Activated CD4-positive, alpha-beta T cell treated with anti-CD3 and anti-CD28 coated beads, Interleukin-2, Interleukin-4, amounts not matched to agents 100 ng/mL and 50 ng/mL, durations not matched to agents 16 hours and 8 hours (primary cell): ENCODE measurements at places on chromosomes 3 and 15.

DNA sequence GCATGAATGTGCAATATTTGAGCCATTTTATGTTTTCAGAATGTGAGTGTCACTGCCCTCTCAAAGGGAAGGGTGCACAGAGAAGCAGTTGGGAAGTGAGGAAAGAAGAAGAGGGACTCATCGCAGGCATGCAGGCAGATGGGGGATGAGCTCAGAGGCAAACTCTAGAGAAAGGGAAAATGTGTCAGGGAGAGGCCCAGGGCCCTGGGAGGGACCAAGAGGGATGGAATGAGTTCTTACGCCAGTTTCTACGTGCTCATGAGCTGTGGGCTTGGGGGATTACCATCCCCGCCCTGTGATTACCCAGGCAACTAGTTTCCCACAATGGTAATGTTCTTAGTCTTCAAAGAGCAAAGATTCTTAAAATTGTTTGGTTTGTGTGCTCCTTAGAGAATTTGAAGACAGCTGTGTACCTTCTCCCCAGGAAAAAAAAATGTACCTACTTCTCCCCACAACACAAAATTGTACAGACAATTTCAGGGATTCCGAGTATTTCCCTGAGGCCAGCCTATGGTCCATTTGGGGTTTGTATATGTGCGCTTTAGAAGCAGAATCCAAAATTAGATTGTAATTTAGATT lies 17.8 kb downstream of the GCSAM start:
- no peak for DNase-seq

- DNase-seq = peak; percentile 25
These were observed 44.4 kb upstream of the FAN1 start for GRCh38 chr15:30859091-30859874.

- no peak for DNase-seq
These were observed 421.0 kb upstream of the THRB start for GRCh38 chr3:24915639-24916038.

- no peak for DNase-seq
These were observed 444.5 kb downstream of the PLOD2 start for GRCh38 chr3:145716519-145716918.

GRCh38 chr3:193346259-193346658 lies 32.3 kb downstream of the ATP13A5 start:
- DNase-seq = no peak

GRCh38 chr3:70291097-70291482 lies 21.3 kb downstream of the MDFIC2 start:
- no peak for DNase-seq

GRCh38 chr15:79352206-79352605 lies 41.3 kb downstream of the TMED3 start:
- no peak for DNase-seq

- peak; percentile 49 for DNase-seq
These were observed 91.3 kb downstream of the UACA start for GRCh38 chr15:70672081-70672480.

DNA sequence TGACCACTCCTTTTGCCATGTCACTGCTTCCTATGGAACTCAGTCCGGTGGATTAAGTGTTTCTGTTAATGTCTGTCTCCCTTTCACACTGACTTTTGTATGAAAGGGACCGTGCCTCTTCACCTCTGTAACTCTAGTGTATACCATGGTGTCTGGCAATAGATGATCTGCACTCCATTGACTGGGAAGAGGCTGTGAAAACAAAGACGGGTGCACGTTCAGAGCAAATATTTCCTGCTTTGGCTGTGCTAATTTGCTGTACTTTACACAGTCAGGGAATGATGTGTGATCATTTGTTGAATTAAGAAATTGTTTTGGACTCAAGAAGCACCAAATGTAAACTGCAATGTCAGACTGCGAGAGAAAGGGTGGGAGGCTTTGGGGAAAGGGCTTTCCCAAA lies 315.2 kb downstream of the RORA start:
- no peak for DNase-seq

- no peak for DNase-seq
These were observed 231.2 kb downstream of the SLC9A9 start for GRCh38 chr3:143617050-143617449.

- no peak for DNase-seq
These were observed 4.6 kb upstream of the RUVBL1 start for GRCh38 chr3:128128251-128128650.

- no peak for DNase-seq
These were observed 62.2 kb upstream of the SEC61A1 start for GRCh38 chr3:127990051-127990450.

DNA sequence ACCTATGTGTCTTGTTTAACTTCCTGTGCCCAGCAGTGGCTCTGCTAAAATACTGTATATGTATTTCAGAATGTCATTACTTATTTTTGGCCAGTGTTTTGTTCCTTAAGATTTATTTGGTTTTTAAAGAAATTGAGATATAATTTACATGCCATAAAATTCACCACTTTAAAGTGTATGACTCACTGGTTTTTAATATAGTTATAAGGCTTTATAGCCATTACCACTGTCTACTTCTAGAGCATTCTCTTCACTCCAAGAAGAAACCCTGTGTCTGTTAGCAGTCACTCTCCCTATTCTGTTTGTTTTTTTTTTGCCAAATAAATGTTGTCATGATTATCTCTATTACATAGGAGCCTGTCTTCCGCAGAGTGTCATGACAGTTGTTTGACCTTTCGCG lies 25.8 kb downstream of the PPM1L start:
- no peak for DNase-seq

DNA sequence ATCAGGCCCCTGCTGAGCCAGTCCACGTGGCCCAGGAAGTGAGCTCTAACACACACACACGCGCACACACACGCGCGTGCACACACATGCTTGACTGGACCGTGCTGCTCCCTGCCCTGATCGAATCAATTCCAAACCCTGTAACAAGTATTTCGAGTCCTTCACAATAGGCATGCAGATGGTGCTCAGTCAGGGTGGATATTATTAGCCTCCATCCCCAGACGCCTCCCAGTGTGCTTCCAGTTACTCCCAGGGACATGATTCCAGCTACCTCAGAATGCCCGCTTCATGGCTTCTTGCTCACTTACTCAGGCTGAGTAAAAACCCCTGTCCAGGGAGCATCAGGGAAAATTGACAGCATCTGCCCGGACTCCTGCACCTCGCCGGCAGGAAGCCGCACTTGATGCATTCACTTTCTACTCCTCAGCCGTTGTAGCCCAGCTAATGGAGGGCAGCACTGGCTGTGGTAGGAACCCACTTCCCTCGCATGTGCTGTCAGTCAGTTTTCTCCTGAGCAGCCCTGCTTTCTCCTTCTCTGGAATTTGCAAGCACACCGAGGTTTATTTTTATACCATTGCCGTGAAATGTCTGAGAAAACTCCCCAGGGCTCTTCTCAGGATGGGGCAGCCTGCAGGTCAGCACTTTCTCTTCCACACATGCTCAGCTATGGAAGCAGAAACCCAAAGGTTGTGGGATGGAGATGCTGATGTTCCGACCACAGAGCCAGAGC lies 126.1 kb upstream of the ABHD17C start:
- DNase-seq = no peak

DNA sequence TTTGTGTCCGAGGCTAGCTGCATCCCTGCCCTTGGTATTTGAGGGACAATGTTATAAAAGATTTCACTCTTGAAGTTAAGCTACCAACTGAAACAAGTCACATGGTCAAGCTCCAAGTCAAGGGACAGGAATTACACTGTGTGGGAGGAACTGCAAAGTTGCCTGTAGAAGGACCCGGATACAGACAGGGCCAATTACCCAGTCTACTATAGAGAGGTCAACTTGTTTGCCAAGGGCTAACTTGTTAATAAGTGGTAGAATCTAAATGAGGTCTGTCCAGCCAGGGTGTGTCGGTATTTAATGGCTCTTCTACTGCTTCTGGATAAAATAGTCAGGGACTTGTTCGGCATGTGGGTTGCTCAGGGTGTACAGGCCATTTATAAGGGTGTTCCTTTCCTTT lies 55.7 kb downstream of the PTPRG start:
- DNase-seq = no peak

- DNase-seq = no peak
These were observed 110.0 kb upstream of the MELTF start for GRCh38 chr3:197139586-197139985.

DNA sequence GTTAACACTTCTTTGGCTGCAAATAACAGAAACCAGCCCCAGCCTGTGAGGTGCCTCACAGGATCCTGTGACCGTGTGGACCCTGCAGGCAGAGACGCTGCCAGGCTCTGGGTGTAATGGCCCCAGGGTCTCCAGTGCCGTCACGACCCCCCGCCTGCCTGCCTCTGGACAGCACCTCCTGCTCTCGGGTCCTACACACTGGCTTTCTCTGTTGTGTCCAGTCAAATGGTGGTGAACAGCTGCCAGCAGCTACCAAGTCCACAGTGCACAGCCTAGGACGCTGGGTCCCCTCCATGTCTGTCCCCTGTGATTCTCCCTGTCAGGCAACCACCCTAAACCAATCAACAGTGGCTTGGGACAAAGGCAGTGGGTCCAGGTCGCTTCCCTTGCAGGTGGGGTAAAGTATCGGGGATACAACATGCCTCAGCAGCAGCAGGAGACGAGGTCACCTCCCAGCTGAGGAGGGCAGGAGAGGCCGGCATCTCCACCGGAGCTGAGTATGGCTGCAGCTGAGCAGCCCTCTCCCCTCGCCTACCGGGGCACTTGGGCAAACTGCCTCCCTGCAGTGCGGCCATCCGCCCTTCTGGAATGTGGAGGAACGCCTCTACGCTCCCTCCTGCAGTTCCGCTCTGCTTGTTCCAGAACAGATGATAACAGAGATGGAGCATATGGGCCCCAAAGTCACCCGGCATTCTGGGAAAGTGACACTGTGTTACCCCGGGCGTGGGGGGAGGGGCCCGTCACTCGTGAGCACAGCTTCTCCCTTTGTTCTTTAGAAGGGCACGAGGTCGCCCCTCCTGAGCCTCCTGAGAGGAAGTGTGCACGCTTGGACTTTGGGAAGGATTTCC lies 21.1 kb upstream of the SKOR1 start:
- DNase-seq = no peak

- no peak for DNase-seq
These were observed 1.2 kb downstream of the RTP3 start for GRCh38 chr3:46498916-46499519.

GRCh38 chr3:16456784-16457415 lies 56.6 kb downstream of the RFTN1 start:
- no peak for DNase-seq

- DNase-seq = no peak
These were observed 259.1 kb downstream of the OPA1 start for GRCh38 chr3:193851941-193852674.

- DNase-seq = no peak
These were observed 23.0 kb downstream of the ITGA11 start for GRCh38 chr15:68408971-68409370.

DNA sequence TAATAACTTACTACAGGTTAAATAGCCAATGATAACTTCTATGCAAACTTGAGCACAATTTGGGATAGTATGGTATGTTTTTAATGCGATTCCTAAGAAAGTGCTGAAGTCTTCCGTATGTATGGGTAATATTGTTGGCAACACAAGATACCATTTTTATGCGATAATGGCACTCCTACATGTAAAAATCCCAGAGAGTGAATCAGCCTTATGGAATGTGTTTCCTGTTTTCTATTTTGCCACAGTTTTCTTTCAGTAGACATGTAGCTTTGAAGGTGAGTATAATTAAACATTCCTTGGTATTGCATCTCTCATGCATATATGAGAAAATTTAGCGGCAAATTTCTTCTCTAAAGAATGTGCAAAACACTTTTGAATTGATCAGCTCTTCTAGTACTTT lies 396.8 kb upstream of the AZI2 start:
- no peak for DNase-seq

- DNase-seq = no peak
These were observed 14.1 kb downstream of the ACOX2 start for GRCh38 chr3:58522759-58523425.

GRCh38 chr15:92425578-92426225 lies 32.0 kb downstream of the ST8SIA2 start:
- DNase-seq = no peak

- peak; percentile 5 for DNase-seq
These were observed 785 bp downstream of the MFSD1 start for GRCh38 chr3:158802409-158803268.

DNA sequence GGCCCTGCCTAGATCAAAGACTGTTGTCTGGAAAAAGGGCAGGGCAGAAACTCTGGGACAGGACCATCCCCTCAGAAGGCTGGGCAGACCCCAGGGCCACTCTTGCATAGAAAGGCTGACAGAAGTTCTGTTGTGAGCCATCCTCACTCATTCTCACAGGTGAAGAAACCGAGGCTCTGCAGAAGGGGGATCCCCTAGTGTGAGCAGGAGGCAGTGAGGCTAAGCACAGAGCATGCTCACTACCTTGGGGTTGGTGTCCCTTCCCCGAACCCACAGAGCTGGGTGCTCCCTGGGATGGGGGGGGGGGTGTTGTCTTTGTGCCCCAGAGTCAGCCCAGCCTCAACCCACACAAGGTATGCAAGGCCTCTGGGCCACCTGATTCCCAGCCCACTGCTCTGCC lies 50.9 kb upstream of the TMEM115 start:
- no peak for DNase-seq

- DNase-seq = no peak
These were observed 8.0 kb downstream of the FYCO1 start for GRCh38 chr3:45987368-45988291.

GRCh38 chr3:65178703-65179102 lies 490.9 kb upstream of the ADAMTS9 start:
- DNase-seq = no peak

DNA sequence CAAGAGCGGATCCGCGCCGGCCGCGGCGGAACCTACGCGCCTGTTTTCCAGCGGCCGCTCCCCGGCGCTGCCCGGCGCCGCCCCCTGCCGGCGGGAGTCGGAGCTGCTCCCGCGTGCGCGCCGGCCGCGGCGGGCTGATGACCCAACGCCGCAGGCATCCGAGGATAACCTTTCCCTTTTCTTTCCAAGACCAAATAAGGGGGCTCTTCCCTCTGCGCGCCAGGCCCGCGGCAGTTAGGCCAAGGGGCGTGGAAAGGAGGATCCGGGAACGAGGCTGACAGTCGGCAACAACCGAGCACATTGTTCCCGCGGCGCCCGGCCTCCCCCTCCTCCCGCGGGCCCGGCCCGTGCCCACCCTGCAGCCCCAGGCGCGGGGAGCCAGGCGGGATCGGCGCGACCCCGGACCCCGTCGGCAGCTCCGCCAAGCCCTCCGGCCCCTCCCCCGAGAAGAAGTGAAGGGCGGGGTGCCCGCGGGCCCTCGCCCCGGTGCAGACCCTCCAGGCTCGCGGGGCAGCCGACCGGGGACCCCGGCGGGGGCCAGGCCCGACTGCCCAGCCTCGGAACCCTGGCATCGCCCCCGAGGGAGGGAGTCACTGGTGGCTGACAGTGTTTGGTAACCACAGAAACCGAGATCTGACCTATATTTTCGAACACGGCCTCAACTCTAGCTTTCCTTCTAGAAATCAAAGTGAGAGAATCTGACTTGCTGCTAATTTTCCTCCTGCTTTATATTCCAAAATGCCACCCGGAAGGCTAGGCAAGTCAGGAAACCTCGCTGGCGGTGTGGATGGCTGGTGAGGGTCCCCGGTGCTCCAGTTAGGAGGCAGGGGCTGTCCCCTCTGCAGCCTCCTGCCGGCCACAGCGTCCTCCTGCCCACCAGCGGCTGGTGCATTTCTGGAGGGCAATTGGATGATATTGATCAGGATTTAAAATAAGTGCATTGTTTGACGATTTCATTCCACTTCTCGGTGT lies 45.6 kb upstream of the SYNM start:
- DNase-seq = peak; percentile 44
